ENCODE measurements at places on chromosomes 12 and 14. TPM values are rescaled to one million over a fixed set of nuclear protein-coding genes. Genes with fewer than 3 reads are reported as not detected.

CHGA gene
- total RNA-seq = 17.2 TPM

RNASE2 gene
- not detected for total RNA-seq

CEP83 gene
- 29.8 TPM for total RNA-seq

ANKRD9 gene
- total RNA-seq = 63.8 TPM

SPIC gene
- total RNA-seq = not detected

PAPLN gene
- 9.3 TPM for total RNA-seq

TOMM20L gene
- not detected for total RNA-seq

RERG gene
- total RNA-seq = 0.21 TPM

Data from WTC11 (cell line).